ENCODE measurements at places on chromosomes 11 and 22. TPM values are rescaled to one million over a fixed set of nuclear protein-coding genes. Genes with fewer than 3 reads are reported as not detected.
A peak's percentile ranks its signal among the peaks of the same experiment; 100 is the strongest.

DNA sequence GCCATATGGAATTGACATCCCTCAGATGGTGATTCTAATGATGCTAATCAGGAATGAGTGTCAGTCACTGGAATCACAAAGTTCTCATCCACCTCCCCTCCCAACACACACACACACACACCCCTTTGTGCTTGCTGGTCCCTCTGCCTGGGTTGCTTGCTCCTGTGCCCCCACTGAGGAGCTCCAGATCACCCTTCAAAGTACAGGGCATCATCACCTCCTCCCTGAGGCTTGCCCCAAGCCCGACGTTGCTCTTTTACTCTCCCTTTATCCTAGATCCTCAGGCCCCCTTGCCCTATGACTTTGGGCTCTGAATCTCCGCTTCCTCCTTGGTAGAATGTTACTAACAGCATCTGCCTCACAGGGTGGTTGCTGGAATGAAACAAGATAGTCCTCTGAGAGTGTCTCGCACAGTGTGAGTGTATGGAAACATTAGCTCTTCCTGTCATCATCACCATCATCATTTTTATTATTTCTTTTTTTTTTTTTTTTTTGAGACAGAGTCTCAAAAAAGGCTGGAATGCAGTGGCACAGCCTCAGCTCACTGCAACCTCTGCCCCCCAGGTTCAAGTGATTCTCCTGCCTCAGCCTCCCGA, 3.4 kb downstream of the TOM1 start:
- peak overlapping the region; percentile 79 for H3K27ac ChIP-seq
- no peak overlapping the region for H3K4me3 ChIP-seq
- DNase-seq: no peak
- no peaks in the 10 kb centered on the region for H3K27me3 ChIP-seq
- no peaks in the 10 kb centered on the region for H3K36me3 ChIP-seq
- H3K4me1 ChIP-seq: no peaks in the 10 kb centered on the region

DNA sequence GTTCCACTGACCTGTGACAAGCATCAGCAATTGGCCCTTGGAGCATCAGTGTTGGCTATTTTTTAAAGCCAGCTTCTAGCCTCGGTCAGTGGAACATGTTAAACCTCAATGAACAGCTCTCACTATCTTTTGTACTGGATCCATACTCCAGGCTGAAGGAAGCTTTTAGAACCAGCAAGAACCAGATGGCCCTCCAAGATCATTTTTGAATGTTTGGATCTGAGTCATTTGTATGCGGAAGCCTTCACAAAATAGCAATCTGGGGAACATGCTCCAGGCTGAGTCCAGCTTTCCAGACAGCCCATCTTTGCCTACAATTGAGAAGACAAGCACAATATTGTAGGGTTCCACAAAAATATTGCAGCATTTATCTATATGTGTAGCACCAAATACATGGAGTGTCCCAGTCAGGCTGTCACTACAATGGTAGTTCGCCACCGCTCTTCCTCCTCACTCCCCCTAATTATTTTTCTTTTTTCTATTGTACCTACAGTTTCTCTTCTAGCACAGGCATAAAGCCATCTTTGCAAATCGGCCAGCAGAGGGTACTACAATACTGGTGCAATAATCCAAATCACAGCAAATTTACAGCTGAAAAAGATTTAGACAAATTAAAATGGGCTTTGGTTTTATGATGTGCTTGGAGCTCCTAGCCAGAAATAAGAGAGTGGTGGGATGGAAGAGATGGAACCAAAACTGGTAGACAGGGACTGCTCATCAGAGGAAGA, 177.4 kb upstream of the BLID start:
- H3K4me1 ChIP-seq: no peaks in the 10 kb centered on the region
- peak overlapping the region; percentile 2 for H3K27ac ChIP-seq
- no peaks in the 10 kb centered on the region for H3K27me3 ChIP-seq
- no peak overlapping the region for H3K4me3 ChIP-seq

DNA sequence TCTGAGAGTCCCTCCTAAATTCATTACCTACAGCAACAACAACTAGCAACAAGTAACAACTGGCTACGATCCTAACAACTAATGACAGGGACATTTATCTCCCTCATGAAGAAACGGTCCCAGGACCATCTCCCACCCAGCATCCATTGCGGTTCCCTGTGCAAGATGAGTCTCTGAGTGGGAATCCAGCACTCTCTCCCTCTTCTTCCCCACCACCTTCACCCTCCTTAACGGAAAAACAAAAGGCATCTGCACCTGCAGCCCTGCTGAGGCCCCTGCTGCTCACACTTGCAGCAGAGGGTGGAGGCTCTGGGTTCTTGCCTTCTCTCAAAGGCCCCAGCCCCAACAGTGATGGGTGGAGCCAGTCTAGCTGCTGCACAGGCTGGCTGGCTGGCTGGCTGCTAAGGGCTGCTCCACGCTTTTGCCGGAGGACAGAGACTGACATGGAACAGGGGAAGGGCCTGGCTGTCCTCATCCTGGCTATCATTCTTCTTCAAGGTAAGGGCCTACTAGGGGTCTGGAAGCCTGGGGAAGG, at the start of gene CD3G:
TSS of gene CD3G (plus strand) at position 364 of the 535 bp plus-strand sequence. CDS start at position 444, 80 bp downstream.
- no peaks in the 10 kb centered on the region for H3K36me3 ChIP-seq
- H3K4me1 ChIP-seq: no peaks in the 10 kb centered on the region
- no peak for DNase-seq
- no peak within 1 kb of the TSS for H3K4me3 ChIP-seq

- DNase-seq: peak; percentile 70
- no peak overlapping the region for H3K27ac ChIP-seq
- H3K36me3 ChIP-seq: no peaks in the 10 kb centered on the region
- no peak overlapping the region for H3K4me3 ChIP-seq
- no peaks in the 10 kb centered on the region for H3K27me3 ChIP-seq
- no peaks in the 10 kb centered on the region for H3K4me1 ChIP-seq
Measured at GRCh38 chr11:131748151-131749050, 378.0 kb downstream of the NTM start.

- no peak for DNase-seq
- no peak overlapping the region for H3K27ac ChIP-seq
- H3K4me3 ChIP-seq: no peak overlapping the region
- no peaks in the 10 kb centered on the region for H3K36me3 ChIP-seq
- H3K4me1 ChIP-seq: no peaks in the 10 kb centered on the region
- no peaks in the 10 kb centered on the region for H3K27me3 ChIP-seq
Measured at GRCh38 chr11:130197386-130198035, 37.9 kb downstream of the ST14 start.

Gene SCGB2A2
- total RNA-seq: not detected

DNA sequence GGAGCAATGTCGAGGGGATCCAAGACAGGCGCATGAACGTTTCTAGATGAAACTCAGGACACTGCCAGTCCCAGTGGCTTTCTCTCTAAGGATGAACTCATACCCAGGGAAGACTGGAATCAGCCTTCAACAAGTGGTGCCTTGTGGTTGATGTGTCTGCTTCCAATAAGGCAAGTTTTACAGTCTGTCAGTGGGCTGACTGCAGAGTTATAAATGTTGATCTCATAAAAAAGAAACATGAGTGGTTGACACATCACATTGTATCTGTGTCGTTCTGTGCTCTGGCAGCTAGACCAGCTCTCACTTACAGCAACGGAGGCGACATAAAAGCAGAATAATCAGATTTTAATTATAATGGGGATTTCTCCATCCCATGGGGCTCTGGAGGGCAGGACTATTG, 96.7 kb downstream of the SNX19 start:
- H3K27ac ChIP-seq: no peak overlapping the region
- DNase-seq: no peak
- H3K27me3 ChIP-seq: no peaks in the 10 kb centered on the region
- H3K4me1 ChIP-seq: no peaks in the 10 kb centered on the region

DNA sequence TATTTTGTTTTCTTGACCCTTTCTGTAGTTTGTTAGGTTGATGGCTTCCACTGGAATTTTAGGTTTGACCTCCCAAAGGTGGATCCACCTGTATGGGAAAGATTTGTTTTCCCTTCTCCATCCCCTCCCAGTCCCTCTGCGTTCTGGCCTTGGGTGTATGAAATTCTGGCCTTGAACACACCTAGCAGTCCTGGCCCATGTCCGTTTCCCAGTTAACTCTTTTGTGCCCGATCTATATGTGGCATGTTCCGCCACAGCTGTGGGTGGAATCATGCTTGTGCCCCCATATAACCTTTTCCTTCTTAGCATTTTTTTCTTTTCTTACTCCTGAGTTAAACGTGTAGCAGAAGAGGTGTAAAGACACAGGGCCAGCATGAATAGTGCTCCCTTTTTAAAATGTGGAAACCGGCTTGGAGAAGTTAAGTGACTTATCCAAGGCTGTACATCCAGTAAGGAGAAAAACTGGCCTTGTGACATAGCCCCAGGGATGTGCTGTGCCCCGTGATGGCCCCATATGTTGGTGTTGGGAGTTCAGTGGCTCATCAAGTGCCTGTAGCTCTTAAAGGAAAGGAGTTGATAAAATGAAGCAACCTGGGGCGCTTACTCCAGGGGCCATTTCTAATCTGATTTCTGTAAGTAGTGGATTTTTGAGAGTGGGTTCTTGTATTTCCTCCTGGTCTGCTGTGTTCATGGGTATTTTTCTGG, 39.3 kb downstream of the ZNRF3 start:
- H3K27me3 ChIP-seq: no peaks in the 10 kb centered on the region
- H3K27ac ChIP-seq: no peak overlapping the region
- H3K4me1 ChIP-seq: no peaks in the 10 kb centered on the region
- no peaks in the 10 kb centered on the region for H3K36me3 ChIP-seq
- no peak overlapping the region for H3K4me3 ChIP-seq
- no peak for DNase-seq

DNA sequence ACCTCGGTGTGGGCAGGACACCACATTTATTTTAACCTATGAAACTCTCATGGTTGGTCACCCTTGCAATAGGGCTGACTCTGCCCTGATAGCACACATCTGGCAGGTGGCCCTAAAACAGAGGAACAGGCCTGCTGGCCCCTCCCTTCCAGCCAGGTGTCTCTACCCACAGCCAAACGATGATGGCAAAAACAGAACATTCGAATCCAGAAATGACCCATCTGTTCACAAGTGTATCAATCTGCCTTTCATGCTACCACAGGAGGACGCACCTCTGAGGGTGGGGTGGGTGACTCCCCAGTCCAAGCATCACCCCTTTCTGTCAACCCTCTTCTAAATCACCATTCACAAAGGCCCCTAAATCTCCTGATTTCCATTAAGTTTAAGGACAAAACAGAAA, 118.1 kb downstream of the ETS1 start:
- no peak for DNase-seq
- H3K36me3 ChIP-seq: peaks cover 16% of the 10 kb centered on the region
- no peak overlapping the region for H3K27ac ChIP-seq
- H3K27me3 ChIP-seq: no peaks in the 10 kb centered on the region
- no peaks in the 10 kb centered on the region for H3K4me1 ChIP-seq

DNA sequence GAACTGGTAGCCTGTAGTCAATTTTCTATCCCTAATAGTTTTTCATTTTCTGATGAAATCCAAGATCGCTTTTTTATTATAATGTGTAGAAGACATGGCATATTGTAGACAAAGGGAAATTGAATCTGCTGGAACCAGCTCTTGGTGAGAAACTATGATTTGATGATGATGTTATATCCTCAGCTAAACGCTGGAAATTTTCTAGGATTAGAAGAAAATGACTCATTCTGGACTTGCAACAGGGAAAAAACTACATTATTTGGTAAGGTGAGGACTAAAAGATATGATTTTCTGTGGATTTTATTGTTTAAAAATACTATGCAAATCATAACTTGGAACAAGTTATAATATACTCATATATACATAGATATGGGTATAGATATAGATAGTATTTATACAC, 14.1 kb upstream of the PGM2L1 start:
- H3K4me3 ChIP-seq: no peak overlapping the region
- H3K27me3 ChIP-seq: no peaks in the 10 kb centered on the region
- no peaks in the 10 kb centered on the region for H3K36me3 ChIP-seq
- H3K4me1 ChIP-seq: no peaks in the 10 kb centered on the region
- no peak overlapping the region for H3K27ac ChIP-seq
- DNase-seq: no peak
